ENCODE measurements at places on chromosomes 4 and X.

DNA sequence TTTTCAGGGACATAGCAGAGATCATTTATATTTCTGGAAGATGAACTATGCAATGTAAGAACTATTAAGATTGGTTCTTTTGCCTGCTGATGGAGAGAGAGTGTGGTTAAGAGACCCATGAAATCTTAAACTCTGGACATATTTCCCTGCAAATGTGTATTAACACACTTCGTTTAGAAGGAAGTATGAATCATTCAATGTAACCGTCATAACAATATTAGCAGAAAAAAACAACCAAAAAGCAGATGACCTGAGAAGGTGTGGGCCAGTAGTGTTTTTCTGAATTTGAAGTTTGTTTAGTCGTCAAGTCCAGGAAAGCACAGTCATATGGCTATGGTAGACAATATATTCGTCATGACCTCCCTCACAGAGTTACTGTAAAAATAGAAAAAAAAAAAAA is 2.5 kb upstream of the TMPRSS11D start:
- no peak for DNase-seq

GRCh38 chr4:77745792-77746191 is 73.4 kb downstream of the CNOT6L start:
- no peak for DNase-seq

GRCh38 chr4:84325625-84326024 is 173.5 kb downstream of the NKX6-1 start:
- DNase-seq: no peak

GRCh38 chrX:346034-346813 is 27.6 kb upstream of the GTPBP6 start:
- no peak for DNase-seq

Measured in memory B cell (primary cell).